ENCODE measurements at places on chromosomes 11 and 22. TPM values are rescaled to one million over a fixed set of nuclear protein-coding genes. Genes with fewer than 3 reads are reported as not detected.

DNA sequence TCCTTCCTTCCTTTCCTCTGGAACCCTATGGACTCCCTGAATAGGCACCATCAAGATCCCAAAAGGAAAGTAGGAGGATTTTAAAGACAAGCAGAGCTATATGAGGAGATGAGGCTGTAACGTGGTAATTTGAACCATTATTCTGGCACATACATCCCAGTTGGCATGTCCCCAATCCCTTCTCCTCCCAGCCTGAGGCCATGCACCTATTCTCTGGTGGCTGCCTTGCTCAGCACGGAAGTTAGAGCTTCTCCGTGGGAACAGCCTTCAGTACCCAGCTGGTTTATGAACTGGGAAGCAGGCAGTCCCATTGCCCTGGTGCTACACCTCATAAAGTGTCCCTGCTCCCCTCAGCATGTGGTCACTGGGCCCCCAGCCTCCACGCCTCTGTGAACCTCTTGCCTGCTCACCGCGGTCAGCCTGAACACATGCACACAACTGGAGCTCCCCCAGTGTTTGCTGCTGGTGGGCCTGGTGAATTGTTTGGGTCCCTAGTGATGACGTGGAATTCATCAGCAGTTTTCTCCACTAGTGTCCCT, 139.9 kb upstream of the PLET1 start:
- H3K36me3 ChIP-seq, result no peaks in the 10 kb centered on the region
- DNase-seq, result no peak
- no peak overlapping the region for H3K27ac ChIP-seq
- no peak overlapping the region for H3K4me3 ChIP-seq
- no peaks in the 10 kb centered on the region for H3K27me3 ChIP-seq

GRCh38 chr11:12441231-12441861, 64.0 kb downstream of the PARVA start:
- H3K4me1 ChIP-seq, result peaks cover under 1% of the 10 kb centered on the region
- H3K27me3 ChIP-seq, result no peaks in the 10 kb centered on the region
- H3K27ac ChIP-seq, result no peak overlapping the region
- no peak overlapping the region for H3K4me3 ChIP-seq
- DNase-seq, result no peak
- H3K36me3 ChIP-seq, result no peaks in the 10 kb centered on the region

DNA sequence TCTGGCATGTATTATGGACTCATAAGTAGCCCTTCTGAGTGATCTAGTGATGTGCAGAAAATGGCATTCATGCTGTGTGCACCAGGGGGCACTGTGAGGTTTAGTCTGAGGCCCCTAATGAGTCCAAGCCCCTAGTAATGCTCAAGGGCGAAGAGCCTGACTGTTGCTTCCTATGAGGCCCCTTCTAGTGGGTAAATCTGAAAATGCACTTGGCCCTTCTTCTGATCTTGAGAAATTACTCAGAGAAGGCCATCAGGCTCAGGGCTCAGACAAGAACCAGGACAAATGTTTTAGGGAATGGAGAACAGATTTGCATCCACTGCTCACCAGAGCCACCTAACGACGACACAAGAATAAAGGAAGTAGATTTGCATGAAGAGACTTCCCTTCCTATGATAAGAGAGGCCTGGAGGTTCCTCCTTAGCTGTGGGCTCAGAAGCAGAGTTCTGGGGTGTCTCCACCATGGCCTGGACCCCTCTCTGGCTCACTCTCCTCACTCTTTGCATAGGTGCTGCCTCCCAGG, 75.8 kb downstream of the GGTLC2 start:
- H3K27ac ChIP-seq, result no peak overlapping the region
- no peaks in the 10 kb centered on the region for H3K36me3 ChIP-seq
- H3K4me1 ChIP-seq, result no peaks in the 10 kb centered on the region
- peaks cover 8% of the 10 kb centered on the region for H3K27me3 ChIP-seq

GRCh38 chr22:23754220-23754919, at the start of gene VPREB3:
Gene VPREB3, minus strand, starts transcription at chr22:23754425. Its CDS starts 62 bp downstream, at chr22:23754363.
- no peaks in the 10 kb centered on the region for H3K27me3 ChIP-seq
- H3K4me3 ChIP-seq, result no peak within 1 kb of the TSS
- DNase-seq, result no peak
- H3K4me1 ChIP-seq, result peaks cover 15% of the 10 kb centered on the region
- no peaks in the 10 kb centered on the region for H3K36me3 ChIP-seq

- no peaks in the 10 kb centered on the region for H3K36me3 ChIP-seq
- no peak overlapping the region for H3K27ac ChIP-seq
Observed at GRCh38 chr11:34609187-34609751, 11.6 kb upstream of the EHF start.

- H3K36me3 ChIP-seq, result no peaks in the 10 kb centered on the region
- H3K27ac ChIP-seq, result no peak overlapping the region
- no peak overlapping the region for H3K4me3 ChIP-seq
- H3K4me1 ChIP-seq, result no peaks in the 10 kb centered on the region
- H3K27me3 ChIP-seq, result no peaks in the 10 kb centered on the region
Observed at GRCh38 chr11:120894202-120894985, 129.5 kb upstream of the TBCEL start.

DNA sequence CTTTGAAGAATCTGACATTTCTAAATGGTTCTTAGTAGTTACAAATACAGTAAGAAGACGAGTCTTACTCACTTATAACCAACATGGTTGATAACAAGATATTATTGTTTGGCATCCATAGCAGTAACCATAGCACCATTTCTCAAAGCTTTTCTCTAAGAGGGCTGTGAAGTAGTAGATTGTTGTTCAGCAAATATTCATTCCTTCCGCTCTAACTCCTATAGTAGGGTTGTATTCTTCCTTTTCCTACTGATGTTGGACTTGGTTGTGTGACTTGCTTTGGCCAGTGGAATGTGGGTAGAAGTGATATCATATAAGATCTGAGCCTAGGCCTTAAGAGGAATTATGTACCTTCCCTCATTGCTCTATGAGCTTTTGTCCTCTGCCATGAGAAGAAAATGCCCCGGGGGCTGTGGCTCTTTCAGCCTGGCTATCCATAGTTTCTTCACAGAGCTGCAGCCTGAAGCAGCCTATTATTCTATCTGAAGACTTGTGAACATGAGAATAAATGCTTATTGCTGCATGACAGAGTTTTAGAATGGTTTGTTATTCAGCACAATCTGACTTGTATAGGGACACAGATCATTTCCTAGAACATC, 28.9 kb upstream of the ZBED5 start:
- H3K36me3 ChIP-seq, result no peaks in the 10 kb centered on the region
- peak overlapping the region; percentile 38 for H3K27ac ChIP-seq
- no peak overlapping the region for H3K4me3 ChIP-seq
- H3K4me1 ChIP-seq, result peaks cover 22% of the 10 kb centered on the region
- H3K27me3 ChIP-seq, result no peaks in the 10 kb centered on the region

DNA sequence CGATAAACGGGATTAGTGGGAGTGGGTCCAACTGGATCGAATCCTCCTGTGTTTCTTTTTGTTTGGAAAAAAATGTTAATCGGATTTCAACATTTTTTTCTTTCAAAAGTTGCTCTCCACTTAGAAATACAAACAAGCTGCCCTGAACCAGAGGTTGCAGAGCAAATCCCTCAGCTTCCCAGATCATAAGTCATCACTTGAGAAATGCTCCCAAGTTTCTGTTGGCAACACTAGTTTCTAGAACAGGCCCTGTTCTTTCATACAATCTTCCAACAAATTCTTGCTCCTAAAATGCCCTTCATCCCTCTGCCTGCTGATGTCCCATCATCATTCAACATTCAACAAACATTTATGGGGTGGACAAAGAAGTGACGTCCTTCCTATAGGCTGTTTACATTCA, 1.3 kb upstream of the MLC1 start:
- no peaks in the 10 kb centered on the region for H3K4me1 ChIP-seq
- no peaks in the 10 kb centered on the region for H3K36me3 ChIP-seq
- DNase-seq, result no peak
- peaks cover 33% of the 10 kb centered on the region for H3K27me3 ChIP-seq
- no peak overlapping the region for H3K4me3 ChIP-seq
- no peak overlapping the region for H3K27ac ChIP-seq

DNA sequence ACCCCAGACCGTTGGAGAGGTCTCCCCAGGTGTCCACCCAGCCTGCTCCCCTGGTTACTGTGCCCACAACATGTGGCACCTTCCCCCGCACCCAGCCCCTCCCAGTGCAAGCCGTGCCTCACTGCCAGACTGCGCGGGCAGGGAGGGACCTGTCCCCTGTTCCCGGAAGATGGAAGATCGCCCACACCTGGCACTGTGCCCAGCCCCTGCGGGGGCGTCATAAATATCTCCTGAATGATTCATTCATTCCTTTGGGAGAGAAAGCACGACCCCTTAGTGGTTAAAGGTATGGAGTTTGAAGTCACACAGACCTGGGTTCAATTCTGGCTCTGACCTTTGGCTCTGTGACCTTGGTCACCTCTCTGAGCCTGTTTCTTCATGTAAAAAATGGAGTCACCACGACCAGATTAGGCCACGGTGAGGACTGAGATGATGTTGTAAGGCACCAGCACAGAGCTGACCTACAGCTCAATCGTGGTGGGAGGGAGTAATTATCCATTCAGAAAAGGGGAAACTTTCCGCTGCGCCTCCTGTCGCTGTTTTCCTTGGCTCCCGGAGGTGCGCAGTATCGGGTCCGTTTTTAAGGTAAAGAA, 497 bp upstream of the SYT12 start:
- H3K36me3 ChIP-seq, result no peaks in the 10 kb centered on the region
- no peaks in the 10 kb centered on the region for H3K4me1 ChIP-seq
- peak overlapping the region; percentile 57 for H3K4me3 ChIP-seq
- no peak overlapping the region for H3K27ac ChIP-seq
- peak; percentile 27 for DNase-seq

- no peaks in the 10 kb centered on the region for H3K27me3 ChIP-seq
- no peak overlapping the region for H3K27ac ChIP-seq
- no peaks in the 10 kb centered on the region for H3K4me1 ChIP-seq
- DNase-seq, result no peak
- H3K36me3 ChIP-seq, result no peaks in the 10 kb centered on the region
Observed at GRCh38 chr22:44522526-44523170, 24.6 kb upstream of the RTL6 start.

GRCh38 chr22:41598891-41599635, 9.4 kb upstream of the PMM1 start:
- H3K27ac ChIP-seq, result no peak overlapping the region
- no peak overlapping the region for H3K4me3 ChIP-seq
- DNase-seq, result no peak
- H3K27me3 ChIP-seq, result no peaks in the 10 kb centered on the region
- H3K4me1 ChIP-seq, result peaks cover 11% of the 10 kb centered on the region

DNA sequence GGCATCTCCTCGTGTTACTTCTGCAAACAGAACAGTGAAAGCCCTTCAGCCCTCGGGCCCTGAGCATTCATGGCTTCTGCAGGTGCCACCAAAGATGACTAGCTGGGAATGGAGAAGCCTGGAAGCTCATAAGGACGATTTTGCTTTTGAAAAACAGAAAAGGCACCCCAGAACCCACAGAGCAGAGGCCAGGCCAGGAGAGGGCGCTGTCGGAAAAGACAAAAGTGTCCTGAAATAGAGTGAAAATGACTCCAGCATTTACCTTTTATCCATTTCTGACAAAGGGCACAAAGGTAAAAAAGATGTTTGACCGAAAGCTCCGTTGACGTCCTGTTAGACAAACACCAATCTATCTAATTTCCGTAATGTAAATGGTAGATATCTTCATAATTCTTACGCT, 37.6 kb downstream of the ZNF195 start:
- H3K36me3 ChIP-seq, result no peaks in the 10 kb centered on the region
- H3K4me3 ChIP-seq, result no peak overlapping the region
- no peaks in the 10 kb centered on the region for H3K4me1 ChIP-seq
- DNase-seq, result no peak

GRCh38 chr22:25281675-25282345, 62.4 kb downstream of the CRYBB2 start:
- peaks cover 58% of the 10 kb centered on the region for H3K27me3 ChIP-seq
- no peaks in the 10 kb centered on the region for H3K36me3 ChIP-seq
- H3K27ac ChIP-seq, result no peak overlapping the region
- no peak overlapping the region for H3K4me3 ChIP-seq
- no peaks in the 10 kb centered on the region for H3K4me1 ChIP-seq
- no peak for DNase-seq

- H3K27ac ChIP-seq, result no peak overlapping the region
- H3K4me3 ChIP-seq, result no peak overlapping the region
- no peaks in the 10 kb centered on the region for H3K4me1 ChIP-seq
- no peaks in the 10 kb centered on the region for H3K27me3 ChIP-seq
Observed at GRCh38 chr22:19864538-19865106, 9.9 kb upstream of the GNB1L start.

DNA sequence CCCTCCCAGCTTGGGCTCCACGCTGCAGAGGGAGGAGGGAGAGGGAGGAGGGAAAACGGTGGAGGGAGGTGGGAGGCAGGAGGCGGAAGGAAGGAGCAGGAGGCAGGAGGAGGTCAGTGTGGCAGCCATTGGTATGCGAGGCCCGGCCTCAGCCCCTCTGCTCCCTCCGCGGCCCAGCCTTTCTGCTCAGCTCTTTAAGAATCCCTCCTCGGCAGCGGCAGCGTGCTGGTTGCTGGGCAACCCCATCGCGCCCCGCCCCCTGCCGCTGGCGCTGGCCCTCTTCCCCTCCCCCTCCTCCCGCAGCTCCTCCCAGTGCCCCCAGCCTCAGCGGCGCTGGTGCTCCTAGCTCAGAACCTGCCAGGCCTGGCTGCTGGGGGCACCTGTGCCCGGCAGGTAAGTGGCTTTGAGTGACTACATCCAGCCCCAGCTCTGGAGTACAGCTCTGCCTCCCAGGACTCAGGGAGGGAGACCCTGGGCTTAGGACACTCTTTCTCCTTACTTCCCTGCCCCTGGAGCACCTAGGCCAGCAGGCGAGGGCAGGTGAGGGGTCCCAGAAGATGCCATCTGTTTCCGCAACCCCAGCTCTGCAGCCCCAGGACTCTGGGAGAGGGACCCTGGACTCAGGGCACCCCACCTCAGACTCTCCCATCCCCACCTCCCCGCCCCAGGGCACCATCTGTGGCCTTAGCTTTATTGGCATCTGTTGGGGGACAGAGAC, 7.2 kb upstream of the FLRT1 start:
- no peaks in the 10 kb centered on the region for H3K27me3 ChIP-seq
- H3K4me1 ChIP-seq, result peaks cover 3% of the 10 kb centered on the region
- H3K4me3 ChIP-seq, result peak overlapping the region; percentile 1
- peak overlapping the region; percentile 56 for H3K27ac ChIP-seq
- no peaks in the 10 kb centered on the region for H3K36me3 ChIP-seq

GRCh38 chr22:48423481-48423911, 1404.2 kb downstream of the BRD1 start:
- no peaks in the 10 kb centered on the region for H3K4me1 ChIP-seq
- no peaks in the 10 kb centered on the region for H3K27me3 ChIP-seq
- no peak overlapping the region for H3K27ac ChIP-seq
- DNase-seq, result no peak
- no peak overlapping the region for H3K4me3 ChIP-seq
- H3K36me3 ChIP-seq, result no peaks in the 10 kb centered on the region

- DNase-seq, result no peak
- H3K27ac ChIP-seq, result no peak overlapping the region
- H3K36me3 ChIP-seq, result no peaks in the 10 kb centered on the region
Observed at GRCh38 chr11:64078905-64079304, 43.2 kb downstream of the FLRT1 start.

The MRGPRX4 gene
- total RNA-seq, result not detected

The PLAAT4 gene
- total RNA-seq, result 8.0 TPM

The C11orf16 gene
- total RNA-seq, result not detected

The MAPK8IP2 gene
- total RNA-seq, result 0.40 TPM

The CD81 gene
- 441 TPM for total RNA-seq

The OR52I1 gene
- total RNA-seq, result not detected

The ADAMTS8 gene
- 2.8 TPM for total RNA-seq

Measured in heart left ventricle (tissue), 16 donors.